ENCODE measurements at places on chromosomes 3 and 15. TPM values are rescaled to one million over a fixed set of nuclear protein-coding genes. Genes with fewer than 3 reads are reported as not detected.

The PCLAF gene
- total RNA-seq = 4.2 TPM

The CYP1A2 gene
- not detected for total RNA-seq

The THAP10 gene
- 3.0 TPM for total RNA-seq

The MOBP gene
- not detected for total RNA-seq

The GPR160 gene
- total RNA-seq = 4.2 TPM

The PSTPIP1 gene
- 2.7 TPM for total RNA-seq

The SOX14 gene
- total RNA-seq = not detected

The ISG20 gene
- total RNA-seq = 14.0 TPM

The ROBO1 gene
- total RNA-seq = 42.6 TPM

The AADACL2 gene
- total RNA-seq = 0.47 TPM

DNA sequence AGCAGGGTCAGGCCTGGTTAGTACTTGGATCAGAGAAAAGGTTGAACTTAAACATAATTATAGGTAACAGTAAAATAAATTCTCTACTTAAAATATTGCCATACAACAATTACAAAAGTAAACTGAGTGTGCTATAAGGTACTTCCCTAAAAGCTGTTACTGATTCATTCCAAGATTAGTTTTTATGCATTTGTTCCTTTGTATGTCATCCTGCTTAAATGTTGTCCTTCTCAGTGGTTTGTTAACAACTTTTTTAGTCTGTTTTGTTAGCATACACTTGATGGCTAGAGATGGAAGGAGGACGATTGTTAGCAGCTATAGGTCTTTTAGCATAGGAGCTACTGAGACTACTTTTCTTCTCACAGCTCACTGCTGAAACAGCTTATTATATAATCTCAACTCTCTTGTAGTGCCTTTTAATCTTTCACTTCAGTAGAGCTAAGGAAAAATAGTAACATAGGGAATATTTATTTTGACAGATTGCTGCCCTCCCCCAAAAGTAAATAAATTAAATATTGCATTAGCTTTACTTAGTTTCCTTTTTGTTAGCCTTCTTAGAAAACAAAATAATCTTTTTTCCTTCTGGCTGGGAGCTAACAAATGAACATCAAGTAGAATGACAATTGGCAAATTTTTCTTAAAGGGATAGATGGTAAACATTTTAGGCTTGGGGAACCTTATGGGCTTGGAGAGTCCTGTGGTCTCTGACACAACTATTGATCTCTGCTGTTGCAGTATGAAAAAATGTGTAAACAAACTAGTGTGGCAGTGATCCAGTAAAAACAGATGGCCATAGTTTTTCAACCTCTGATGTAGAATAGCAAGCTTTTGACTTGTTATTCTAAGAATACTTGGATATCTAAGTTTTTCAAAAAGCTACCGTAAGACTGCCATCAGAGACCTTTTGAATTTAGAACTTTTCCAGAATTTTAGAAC, 39.5 kb downstream of the USP8 start:
- DNase-seq = no peak

DNA sequence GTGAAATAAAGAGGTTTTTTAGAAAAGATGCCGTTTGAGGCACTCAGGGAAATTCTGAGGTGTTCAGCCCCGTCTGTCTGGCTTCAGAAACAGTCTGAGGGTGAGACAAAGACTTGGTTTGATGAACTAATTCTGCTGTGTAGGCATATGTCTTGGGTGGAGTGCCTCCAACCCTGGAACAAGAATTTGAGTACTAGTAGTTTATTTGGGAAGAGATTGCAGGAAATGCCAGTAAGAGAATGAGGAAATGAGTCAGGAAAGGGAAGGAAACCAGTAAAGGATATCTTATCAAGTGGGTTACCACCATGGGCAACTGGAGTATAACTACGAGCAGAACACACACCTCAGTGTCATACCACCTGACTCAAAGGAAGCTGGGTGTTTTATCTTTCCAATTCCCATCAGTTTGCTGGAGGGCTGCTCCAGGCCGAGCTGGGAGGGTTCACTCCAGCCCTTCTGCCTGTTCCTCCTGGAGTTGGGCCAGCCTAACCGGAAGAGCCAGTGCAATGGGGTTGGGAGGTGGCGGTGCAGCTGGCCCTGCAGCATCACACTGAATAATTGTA, 75.3 kb downstream of the TGFBR2 start:
- DNase-seq = no peak

GRCh38 chr15:68316061-68316804, 38.7 kb downstream of the FEM1B start:
- no peak for DNase-seq

DNA sequence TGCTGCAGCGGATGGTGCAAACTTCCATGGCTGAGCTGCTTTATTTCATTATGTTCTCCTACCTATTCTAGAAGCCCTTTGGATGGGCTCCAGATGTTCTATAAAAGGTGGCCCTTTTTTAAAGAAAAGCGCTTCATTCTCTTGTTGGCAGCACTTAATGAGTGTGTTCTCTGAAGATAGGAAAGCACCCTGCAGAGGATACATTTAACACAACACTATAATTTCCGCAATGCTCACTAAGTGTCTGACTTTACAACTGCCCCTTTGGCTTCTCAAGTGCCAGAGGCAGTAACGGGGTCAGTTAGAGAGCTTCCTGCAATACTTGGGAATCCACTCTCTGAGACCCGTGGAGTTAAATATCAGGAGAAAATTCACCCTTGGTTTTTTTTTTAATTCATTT, 88.1 kb downstream of the MDFIC2 start:
- DNase-seq = no peak

DNA sequence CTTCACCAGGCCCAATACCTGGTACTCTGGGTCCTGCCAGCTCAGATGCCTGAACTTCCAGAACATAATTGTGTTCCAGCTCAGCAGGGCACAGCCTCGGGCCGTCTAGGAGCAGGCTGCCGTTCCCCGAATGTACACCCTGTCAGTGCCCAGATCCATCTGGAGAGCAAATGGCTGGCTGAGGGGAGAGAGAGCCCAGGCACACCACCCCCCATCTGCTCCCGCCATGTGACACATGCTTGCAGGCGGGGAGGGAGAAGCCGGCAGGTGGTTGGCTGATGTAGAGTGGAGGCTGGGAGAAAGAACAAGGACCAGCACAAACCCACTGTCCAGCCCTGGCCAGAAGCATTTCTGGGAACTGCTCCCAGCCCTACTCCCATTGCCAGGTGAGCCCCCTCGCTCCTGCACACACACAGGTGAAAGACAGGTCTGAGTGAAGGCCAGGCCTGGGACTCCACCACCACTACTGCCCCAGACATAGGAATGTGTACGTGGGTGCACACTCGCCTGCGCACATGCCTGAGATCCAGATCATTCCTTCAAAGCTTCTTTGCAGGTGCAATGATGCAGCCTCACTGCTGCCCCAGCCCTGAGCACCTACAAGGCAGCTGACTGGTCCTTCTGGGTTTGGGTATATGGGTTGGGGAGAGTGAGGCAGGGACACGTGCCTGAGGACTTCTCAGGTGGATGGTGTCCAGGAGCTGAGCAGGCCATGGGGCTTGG, 53.5 kb downstream of the SEMA5B start:
- no peak for DNase-seq

DNA sequence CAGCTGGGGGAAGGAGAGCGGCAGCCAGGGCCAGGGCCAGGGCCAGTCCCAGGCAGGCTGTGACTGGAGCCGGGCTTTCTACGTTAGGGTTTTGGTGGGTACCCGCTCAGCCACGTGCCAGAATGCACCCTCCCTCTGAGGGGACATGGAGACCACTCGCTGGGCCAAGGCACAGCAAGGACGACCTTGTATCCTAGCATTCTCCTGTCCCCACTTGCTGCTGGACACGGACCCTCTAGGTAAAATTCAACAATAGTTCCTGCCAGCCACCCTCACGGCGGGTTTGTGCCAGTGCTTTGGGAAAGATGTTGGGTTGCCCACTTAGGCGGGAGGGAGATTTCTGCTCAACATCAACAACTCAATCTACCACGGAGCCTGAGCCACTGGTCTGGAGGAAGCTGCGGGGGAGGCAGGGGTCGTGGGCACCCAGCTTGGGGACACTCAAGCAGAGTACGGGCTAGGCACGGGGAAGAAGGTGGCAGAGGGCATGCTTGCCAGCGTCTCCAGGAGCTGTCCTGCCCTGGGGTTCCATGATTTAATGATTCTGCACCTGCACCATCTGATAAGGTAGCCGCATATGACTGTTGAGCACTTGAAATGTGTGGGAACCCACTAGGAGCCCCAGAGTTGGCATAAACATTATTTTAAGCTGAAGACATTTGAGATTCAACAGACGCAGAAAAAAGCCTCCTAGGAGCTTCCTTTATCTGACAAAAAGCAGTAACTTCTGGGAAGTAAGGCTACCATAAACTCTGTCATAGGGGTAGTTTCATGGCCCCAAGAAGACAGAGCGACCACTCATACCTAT, 22.5 kb upstream of the C15orf39 start:
- no peak for DNase-seq

- no peak for DNase-seq
These were observed 52.2 kb downstream of the SEMA5B start for GRCh38 chr3:122975163-122975923.

GRCh38 chr3:55519019-55519418, 31.9 kb upstream of the WNT5A start:
- no peak for DNase-seq

GRCh38 chr15:99085413-99086326, 19.2 kb upstream of the SYNM start:
- no peak for DNase-seq

DNA sequence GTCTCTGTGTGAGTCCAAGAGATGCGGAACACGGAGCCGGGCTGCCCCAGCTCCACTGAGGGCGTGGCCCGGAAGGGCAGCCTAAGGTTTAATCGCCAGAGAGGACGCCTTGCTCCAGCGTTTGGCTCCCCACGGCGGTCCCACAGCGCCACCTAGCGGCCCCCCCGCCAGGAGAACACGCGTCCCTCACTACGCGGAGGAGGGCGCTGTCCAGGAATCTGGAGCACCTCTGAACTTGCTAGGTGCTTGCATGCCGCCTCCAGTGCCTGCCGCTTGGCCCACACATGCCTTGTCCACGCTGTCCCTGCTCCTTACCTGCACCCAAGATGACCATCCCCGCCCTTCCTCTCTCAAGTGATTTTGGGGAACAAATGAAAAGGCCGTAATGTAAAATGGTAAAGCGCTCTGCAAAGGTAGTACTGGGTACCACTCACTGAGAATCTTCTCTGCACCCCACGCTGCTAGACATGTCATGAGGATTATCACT, 14.4 kb upstream of the MRPS22 start:
- no peak for DNase-seq

DNA sequence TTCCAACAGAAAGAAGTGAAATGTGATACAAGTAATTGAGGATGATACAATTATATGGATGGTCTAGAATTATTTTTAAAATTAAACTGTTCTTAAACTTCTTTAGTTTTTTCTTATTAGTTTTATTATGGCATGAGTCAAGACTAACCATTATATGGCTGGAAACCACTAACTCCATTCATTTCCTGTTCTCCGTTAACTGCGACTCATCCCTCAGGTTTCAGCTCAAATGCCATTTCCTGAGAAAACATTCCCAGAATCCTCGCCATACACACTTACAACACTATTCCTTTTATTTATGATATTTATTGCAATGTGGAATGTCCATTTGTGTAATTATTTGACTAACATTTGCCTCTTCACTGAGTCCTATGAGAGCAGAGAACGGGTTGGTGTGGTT, 394.1 kb downstream of the SOX2 start:
- DNase-seq = no peak

DNA sequence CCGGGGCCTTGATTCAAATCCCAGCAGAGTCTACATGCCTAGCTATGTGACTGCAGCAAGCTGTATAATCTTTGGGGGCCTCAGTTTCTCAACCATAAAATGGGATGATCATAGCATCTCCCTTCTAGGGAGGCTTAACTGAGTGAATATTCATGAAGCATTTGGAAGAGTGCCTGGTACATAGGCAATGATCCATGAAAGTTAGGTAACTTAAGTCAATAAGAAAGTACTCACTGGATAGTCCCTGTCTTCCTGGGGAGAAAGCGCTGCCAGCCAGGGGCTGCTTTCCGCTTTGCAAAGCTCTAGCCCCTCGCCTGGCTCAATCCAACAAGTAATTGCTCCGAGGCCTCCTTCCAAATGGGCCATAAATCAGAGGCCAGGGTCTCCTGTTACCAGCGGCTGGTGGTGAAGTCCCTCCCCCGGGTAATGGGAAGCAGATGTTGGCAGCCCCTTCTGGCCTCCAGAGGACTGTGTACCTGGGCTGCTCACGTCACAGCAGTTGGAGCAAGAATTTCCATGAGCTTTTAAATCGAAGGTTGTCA, 521.9 kb upstream of the PROK2 start:
- no peak for DNase-seq

GRCh38 chr15:92796161-92796611, 103.9 kb upstream of the CHD2 start:
- DNase-seq = no peak

DNA sequence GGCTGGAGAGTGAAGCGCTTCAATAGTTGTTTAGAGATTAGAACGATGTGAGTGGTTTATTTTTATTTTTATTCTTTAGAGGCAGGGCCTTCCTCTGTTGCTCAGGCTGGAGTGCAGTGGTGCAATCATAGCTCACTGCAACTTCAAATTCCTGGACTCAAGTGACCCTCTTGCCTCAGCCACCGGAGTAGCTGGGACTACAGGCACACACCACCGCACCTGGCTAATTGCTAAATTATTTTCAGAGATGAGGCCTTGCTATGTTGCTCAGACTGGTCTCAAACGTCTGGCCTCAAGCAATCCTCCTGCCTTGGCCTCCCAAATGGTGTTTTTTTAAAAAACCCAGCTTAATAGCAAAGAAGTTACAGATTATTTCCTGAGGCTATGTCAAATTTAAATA, 29.0 kb downstream of the PPARG start:
- DNase-seq = no peak

DNA sequence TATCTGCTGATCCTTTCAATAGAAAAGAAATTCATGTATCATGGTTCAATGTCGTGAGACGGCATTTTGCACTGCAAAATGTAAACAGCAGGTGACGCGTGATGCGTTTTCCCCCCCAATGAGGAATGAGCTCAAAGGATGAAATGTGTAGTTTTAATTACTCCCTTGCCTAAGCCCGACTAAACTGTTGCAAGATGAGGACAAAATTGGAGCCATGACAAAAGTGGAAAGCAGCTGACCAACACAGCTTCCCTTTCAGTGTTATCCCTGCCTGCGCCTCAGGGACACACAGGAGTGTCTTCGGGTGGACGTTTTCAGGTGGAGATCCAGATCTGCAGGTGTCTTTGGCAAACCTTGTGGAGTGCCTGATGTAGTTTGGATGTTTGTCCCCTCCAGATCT, 92.0 kb downstream of the GABRG3 start:
- DNase-seq = no peak

- no peak for DNase-seq
These were observed 224.7 kb upstream of the SATB1 start for GRCh38 chr3:18649666-18650363.

GRCh38 chr3:70658513-70659310, 346.3 kb upstream of the MDFIC2 start:
- no peak for DNase-seq

DNA sequence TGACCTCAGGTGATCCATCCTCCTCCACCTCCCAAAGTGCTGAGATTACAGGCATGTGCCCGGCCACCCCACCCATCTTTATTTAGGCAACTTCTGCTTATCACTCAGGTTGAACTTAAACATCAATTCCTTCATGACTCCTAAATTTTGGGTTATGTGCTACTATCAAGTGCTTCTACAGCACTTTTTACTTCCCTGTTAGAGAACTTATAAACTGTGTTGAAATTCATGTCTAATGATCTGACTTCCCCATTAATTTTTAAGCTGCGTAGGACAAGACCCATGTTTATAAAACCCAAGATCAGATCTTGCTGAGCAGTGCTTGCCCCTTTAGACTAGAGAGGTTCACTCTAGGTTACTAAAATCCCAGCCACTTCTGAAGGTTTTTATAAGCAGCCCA, 266.2 kb upstream of the TPRG1 start:
- no peak for DNase-seq

- DNase-seq = no peak
These were observed 538.8 kb upstream of the ZNF717 start for GRCh38 chr3:76324101-76324500.

All from esophagus squamous epithelium (tissue), 5 donors.